COR-L47 (cell line): ENCODE measurements at places on chromosomes 3 and 15.

- no peak for DNase-seq
These were observed 300.6 kb downstream of the SATB1 start for GRCh38 chr3:18124501-18124900.

DNA sequence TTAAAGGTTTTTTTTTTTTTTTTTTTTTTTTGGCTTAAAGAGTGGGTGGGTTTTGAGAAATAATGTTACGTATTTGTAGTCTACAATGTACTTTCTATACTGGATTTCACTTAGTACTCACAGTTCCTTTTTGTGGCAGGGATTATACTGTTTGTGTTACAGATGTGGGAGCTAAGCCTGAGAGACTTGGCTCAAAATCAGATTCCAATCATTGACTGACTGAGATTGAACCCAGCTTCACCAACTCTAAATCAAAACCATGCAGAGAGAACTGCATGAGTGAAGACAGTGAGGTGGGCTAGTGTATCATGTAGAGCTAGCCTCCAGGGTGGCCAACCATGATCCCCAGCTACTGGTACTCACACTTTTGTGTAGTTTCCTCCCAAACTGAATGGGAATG, 68.0 kb downstream of the TMEM108 start:
- no peak for DNase-seq

DNA sequence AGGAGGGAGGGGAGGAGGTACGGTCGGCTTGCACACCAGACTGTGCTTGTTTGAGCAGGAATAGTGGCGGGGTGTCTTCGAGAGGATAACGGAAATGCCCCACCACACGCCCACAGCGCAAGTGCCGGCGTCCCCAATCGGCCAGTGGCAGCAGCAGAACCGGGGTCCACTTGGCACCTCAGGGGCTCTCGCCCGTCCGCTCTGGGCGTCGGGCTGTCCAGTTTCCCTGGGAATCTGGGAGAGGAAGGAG, 53.7 kb downstream of the CCDC54 start:
- DNase-seq: no peak

DNA sequence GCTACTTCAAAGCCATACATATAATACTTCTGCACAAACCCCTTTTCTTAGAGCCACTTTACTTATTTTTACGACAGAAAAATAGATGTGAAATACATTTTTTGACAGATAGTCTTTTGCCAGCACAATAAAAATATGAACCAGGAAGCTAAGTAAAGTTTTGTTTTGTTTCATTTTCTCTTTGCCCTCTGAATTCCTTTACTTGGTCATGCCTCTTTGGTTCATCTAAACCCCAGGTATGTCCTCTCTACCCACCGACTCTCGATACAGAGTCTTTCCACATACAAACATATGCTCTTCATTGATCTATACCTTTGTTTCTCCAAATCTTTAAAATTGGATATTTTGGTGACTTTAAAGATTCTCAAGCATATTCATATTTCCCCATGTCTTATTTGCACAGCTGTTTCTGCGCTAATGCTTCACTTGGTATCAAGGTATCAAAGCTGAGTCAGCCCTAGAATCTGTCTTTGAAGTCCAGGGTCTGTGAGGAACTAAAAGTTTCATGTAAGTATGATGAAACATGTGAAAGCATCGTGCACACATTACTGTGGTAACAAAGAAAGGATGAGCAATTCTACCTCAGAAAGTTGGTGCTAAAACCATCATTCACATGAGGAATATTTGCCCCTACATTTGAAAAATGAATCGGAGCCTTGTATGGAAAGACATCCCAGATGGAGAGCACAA, 845.4 kb downstream of the NAALADL2 start:
- no peak for DNase-seq

DNA sequence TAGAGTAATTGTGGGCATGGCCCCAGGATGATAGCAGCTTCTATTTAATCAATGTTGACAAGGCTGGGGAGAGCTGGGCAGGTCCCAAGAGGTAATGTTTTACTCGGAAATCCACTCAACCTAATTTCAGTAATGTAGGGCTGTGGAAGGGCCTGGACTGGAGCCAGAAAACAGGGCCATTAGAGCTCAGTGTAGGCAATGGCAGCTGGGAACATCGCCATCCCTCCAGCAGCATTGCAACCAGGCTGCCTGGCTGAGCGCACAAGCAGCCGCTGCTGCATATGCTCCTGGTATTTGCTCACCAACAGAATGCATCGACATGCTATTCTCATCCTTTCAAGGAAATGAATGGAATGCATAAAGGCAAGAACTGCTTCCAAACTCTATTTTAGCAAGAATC, 90.0 kb downstream of the GAP43 start:
- peak; percentile 97 for DNase-seq

DNA sequence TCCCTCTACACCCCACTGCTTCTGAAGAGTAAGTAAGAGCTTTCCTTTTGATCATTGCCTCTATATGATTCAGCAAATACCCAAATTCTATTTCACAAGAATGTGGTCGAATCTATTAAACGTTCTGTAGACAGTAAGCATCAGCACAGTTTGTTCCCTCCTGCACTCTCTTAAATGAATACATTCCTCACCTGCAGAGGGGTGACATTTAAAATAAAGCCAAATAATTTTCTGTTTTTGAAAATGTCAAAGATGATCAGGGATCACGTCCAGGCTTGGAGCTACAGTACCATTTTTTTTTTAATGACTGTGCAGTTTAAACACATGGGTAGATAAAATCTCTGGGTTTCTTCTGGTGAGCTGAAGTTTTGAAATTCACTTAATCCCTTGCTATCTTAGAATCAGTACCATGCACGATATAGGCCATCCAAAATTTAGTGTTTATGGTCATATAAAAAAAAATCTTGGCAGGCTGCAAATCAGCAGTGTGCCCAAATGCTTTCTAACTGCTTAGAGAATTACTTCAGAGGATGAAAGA, 12.8 kb downstream of the PYDC2 start:
- no peak for DNase-seq

GRCh38 chr15:27490867-27491595, 520.0 kb downstream of the GABRG3 start:
- DNase-seq: no peak

DNA sequence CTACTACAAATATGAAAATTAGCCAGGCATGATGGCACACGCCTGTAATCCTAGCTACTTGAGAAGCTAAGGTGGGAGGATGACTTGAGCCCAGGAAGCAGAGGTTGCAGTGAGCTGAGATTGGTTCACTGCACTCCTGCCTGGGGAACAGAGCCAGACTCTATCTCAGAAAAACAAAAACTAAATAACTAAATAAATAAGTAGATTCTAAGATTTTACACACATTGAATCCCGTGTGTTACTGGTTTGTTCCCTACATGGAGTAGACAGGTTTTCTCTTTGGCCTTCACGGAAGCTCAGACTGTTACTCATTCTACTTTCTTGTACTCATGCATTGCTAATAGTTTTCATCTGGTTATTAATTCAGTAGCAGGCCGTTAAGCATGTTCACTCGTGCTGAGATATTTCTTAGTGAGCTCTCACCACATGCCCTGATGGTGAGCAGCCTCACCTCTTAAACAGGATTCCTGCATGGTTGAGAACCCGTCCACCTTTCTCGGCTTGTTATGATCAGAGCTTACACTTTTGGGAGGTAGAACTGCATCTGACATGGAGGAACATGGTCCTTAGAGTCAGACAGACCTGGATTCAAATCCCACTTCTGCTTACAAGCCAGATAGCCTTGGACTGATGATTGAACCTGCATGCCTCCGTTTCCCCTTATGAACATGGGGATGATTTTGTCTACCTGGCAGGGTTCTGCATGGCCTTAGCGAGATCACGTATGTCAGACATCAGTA, 49.1 kb downstream of the CMTM7 start:
- DNase-seq: no peak

GRCh38 chr15:36430280-36430679, 149.1 kb upstream of the CDIN1 start:
- no peak for DNase-seq

DNA sequence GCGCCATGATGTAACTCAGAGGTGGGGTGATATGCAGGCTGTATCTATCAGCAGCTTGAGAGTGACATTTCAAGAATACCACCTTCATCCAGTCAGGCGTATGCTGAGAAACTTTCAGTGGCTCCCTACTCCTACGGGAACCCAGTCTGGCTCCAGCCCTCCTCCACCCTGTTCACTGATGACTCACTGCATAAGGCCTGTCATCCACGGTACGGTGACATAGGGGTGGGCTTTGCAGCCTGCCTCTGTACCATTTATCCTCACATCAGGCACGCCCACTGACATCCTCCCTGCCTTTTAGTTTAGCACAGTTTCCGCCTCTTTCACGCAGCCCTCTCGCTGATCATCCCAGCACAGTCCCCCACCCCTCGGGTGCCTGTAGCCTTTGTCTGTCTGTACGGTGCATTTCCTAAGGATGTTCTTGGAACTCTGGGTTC, 11.7 kb downstream of the PXYLP1 start:
- no peak for DNase-seq

DNA sequence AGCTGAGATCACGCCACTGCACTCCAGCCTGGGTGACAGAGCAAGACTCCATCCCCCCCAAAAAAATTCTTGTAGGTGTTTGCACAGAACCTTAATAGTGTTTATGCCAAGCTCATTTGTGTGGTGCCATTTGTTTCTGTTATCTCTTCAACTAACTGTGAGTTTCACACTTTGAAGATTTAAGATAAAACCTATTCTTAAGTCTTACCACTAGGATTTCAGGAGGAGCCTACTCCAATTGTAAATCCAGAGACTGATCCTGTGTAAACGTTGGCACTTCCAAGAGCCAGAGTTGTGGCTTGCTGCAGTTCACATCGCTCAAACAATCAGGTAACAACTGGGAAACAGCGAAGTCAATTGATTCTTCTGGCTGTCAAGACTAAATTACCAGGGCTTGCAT, 242.4 kb upstream of the SATB1 start:
- no peak for DNase-seq

DNA sequence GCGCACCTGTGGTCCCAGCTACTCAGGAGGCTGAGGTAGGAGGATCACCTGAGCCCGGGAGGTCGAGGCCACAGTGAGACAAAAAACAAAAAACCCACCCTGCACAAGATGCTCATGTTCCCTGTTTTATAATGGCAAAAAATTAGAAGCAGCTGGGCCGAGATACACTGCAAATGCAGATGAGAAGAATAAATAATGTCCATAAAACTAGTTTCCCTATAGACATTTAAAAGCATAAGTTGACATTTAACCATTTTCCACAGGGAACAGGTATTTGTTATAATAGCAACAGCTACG, 537 bp upstream of the SCAP start:
- no peak for DNase-seq

GRCh38 chr3:183449391-183449790, 21.0 kb upstream of the MCF2L2 start:
- peak; percentile 35 for DNase-seq

- no peak for DNase-seq
These were observed 45.0 kb downstream of the SENP2 start for GRCh38 chr3:185631108-185631507.
